Endothelial cell (in vitro differentiated cells): ENCODE measurements at places on chromosomes 13 and 19. TPM values are rescaled to one million over a fixed set of nuclear protein-coding genes. Genes with fewer than 3 reads are reported as not detected.

TEX26 gene
- not detected for total RNA-seq

ATP4A gene
- not detected for total RNA-seq

GRCh38 chr13:113608967-113609533 is 24.5 kb downstream of the TFDP1 start:
- no peak overlapping the region for H3K27ac ChIP-seq
- DNase-seq: no peak
- peak overlapping the region; percentile 35 for H3K4me3 ChIP-seq
- peaks cover 44% of the 10 kb centered on the region for H3K36me3 ChIP-seq
- H3K27me3 ChIP-seq: peaks cover 8% of the 10 kb centered on the region
- H3K4me1 ChIP-seq: peaks cover 16% of the 10 kb centered on the region

MAST1 gene
- total RNA-seq: 4.1 TPM

GRCh38 chr19:18225702-18226468 is at the start of gene PDE4C:
PDE4C (minus strand) TSS chr19:18226438; CDS start chr19:18226415, 23 bp downstream.
- H3K4me1 ChIP-seq: peaks cover 7% of the 10 kb centered on the region
- H3K4me3 ChIP-seq: peak within 1 kb of the TSS; percentile 47
- H3K36me3 ChIP-seq: no peaks in the 10 kb centered on the region
- H3K27ac ChIP-seq: no peak within 1 kb of the TSS

DNA sequence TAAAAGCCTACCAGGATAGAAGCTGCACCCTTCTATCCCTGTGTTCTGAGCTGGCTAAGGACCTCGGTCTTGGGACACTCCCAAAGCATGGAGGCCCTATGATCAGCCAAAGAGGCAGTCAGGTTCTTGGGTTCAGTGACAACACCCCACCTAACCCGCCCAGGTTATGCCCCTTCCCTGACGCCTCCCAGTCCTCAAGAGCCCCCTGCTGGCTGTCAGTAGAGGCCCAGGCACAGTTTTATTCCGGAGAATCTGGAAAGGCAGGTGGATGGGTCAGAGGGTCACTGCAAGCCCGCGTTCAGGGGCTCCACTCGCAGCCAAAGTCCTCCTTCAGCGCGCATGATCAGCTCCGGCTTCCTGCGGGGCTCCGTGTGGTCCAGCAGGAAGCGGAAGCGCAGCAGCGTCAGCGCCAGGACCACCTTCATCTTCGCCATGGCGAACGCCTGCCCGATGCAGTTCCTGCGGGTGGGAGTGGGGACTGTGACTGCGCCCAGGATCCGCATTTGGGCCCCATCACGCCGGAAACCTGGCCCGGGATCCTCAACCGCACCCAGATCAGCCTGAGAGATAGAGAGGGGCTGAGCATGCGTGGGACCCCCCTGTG is 22.3 kb downstream of the OR10H3 start:
- H3K36me3 ChIP-seq: peaks cover 4% of the 10 kb centered on the region
- H3K27me3 ChIP-seq: peaks cover 4% of the 10 kb centered on the region
- no peaks in the 10 kb centered on the region for H3K4me1 ChIP-seq
- H3K27ac ChIP-seq: no peak overlapping the region

DNA sequence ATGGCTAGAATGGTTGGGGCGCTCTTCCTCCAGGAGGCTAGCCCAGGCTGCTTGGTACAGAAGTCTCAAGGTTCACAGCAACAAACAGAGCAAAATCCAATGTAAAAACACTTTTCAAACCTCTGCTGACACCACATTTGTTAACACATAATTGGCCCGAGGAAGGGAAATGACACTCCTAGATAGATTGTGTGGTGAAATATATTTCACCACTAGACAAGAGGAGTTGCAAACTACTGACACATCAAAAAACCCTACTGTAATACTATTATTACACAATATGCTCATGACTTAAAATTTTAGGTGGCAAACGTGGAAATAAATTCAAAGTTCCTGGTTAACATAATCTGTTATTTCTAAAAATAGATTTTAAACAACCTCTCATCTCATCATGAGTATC is 643.6 kb downstream of the PCDH9 start:
- H3K36me3 ChIP-seq: no peaks in the 10 kb centered on the region
- H3K27ac ChIP-seq: no peak overlapping the region
- H3K4me1 ChIP-seq: no peaks in the 10 kb centered on the region
- H3K4me3 ChIP-seq: no peak overlapping the region
- H3K27me3 ChIP-seq: no peaks in the 10 kb centered on the region

TGFBR3L gene
- total RNA-seq: not detected

POLRMT gene
- 53.6 TPM for total RNA-seq

ZNF574 gene
- total RNA-seq: 19.7 TPM

LYPD3 gene
- total RNA-seq: 0.67 TPM

- no peak overlapping the region for H3K4me3 ChIP-seq
Measured at GRCh38 chr13:30826911-30827577, 79.0 kb upstream of the MEDAG start.

DNA sequence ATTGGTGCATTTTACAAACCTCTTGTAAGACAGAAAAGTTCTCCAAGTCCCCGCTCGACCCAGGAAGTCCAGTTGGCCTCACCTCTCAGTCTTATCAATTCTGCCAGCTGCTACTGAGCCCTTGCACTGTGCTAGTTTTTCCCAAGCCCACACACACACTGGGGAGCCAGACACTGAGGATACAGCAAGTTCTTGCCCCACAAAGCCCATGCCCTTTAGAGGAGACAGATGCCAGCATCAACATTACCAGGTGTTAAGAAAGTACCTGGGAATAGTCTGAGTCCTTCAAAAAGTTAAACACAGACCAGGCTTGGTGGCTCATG is 175.0 kb downstream of the PTPRS start:
- peaks cover 3% of the 10 kb centered on the region for H3K4me1 ChIP-seq
- H3K4me3 ChIP-seq: no peak overlapping the region
- H3K36me3 ChIP-seq: no peaks in the 10 kb centered on the region
- H3K27me3 ChIP-seq: peaks cover 3% of the 10 kb centered on the region
- no peak overlapping the region for H3K27ac ChIP-seq
- no peak for DNase-seq

GRCh38 chr13:49536144-49536873 is 40.6 kb downstream of the PHF11 start:
- no peak overlapping the region for H3K4me3 ChIP-seq
- H3K4me1 ChIP-seq: peaks cover 19% of the 10 kb centered on the region
- peaks cover 1% of the 10 kb centered on the region for H3K27me3 ChIP-seq
- H3K27ac ChIP-seq: no peak overlapping the region
- DNase-seq: no peak
- peaks cover 30% of the 10 kb centered on the region for H3K36me3 ChIP-seq

PRODH2 gene
- not detected for total RNA-seq

SIGLECL1 gene
- total RNA-seq: 2.8 TPM

DNA sequence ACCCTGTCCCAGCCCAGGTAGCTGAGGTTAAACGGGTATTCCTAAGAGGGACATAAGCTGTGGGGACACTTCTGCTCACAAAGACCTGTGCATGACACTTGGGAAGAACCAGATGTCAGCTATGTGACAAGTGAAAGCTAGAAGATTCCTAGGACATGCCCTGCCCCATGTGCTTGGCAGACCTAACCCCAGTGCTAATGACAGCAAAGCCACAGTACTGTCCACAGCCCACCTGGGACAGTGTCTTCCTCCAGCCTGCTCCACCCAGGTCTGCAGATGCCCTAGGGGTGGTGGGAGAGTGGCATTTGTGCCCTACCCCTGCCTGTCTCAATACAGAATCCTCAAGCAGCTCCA is 18.4 kb upstream of the EPHX3 start:
- no peak overlapping the region for H3K4me3 ChIP-seq
- peaks cover 15% of the 10 kb centered on the region for H3K27me3 ChIP-seq
- H3K4me1 ChIP-seq: peaks cover 4% of the 10 kb centered on the region
- H3K27ac ChIP-seq: no peak overlapping the region

DNA sequence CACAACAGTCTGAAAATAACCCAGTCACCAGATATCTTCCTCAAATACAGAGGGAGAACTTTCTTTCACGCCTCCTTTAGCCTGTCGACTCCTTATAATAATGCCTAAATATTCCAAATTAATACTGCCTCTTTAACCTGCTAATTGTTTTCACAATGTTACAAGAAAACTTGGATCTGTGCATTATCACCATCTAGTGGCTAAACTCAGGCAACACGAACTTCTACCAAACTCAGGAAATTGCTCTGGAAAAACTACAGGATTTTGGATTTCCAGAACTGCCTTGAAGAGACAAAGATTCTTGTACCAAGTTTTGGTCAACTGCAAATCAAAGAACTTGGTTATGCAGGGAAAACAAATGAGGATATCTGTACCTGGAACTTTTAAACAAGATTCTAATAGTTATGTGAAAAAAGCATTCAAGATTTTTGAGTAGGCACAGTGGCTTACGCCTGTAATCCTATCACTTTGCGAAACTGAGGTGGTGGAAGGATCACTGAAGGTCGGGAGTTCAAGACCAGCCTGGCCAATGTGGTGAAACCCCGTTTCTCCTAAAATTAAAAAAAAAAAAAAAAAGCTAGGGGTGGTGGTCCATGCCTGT is 10.8 kb downstream of the CLN5 start:
- no peaks in the 10 kb centered on the region for H3K27me3 ChIP-seq
- no peak overlapping the region for H3K4me3 ChIP-seq
- no peak for DNase-seq
- no peaks in the 10 kb centered on the region for H3K4me1 ChIP-seq
- H3K36me3 ChIP-seq: peaks cover 8% of the 10 kb centered on the region

IRF2BP1 gene
- 17.6 TPM for total RNA-seq
